ENCODE measurements at places on chromosomes 12 and 14. TPM values are rescaled to one million over a fixed set of nuclear protein-coding genes. Genes with fewer than 3 reads are reported as not detected.

DNA sequence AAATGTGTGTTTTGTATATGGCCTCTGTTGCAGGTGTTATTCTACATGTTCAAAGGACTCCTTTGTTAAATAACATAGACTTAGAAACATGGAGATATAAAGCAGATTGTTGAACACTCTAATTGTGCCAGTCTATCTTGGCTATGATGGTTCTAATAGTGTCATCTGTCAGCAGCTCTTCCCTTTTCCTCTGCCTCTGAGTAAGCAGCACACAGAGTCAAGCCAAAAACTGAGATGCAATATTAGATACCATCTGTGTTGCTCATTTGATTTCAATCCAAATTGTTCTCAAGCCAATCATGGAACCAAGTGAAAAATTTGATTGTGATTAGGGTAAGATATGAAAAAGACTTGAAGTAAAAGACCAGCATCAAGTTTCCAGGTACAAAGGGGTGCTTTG, 871.1 kb upstream of the MGAT4C start:
- no peak for DNase-seq

DNA sequence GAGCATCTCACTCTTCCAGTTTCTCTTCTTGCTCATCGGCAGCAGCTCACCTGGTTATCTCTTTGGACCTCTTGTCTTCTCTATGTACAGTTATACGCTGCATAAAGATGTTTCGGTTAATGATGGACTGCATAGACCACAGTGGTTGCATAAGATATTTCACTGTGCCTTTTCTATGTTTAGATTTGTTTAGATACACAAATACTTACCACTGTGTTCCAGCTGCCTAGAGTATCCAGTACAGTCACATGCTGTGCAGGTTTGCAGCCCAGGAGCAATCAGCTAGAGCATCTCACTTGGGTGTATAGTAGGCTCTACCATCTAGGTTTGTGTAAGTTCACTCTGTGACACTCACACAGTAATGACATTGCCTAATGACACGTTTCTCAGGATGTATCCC, 57.6 kb downstream of the FBXL14 start:
- no peak for DNase-seq

- no peak for DNase-seq
Observed at GRCh38 chr12:79360936-79361335, 329.8 kb downstream of the PAWR start.

DNA sequence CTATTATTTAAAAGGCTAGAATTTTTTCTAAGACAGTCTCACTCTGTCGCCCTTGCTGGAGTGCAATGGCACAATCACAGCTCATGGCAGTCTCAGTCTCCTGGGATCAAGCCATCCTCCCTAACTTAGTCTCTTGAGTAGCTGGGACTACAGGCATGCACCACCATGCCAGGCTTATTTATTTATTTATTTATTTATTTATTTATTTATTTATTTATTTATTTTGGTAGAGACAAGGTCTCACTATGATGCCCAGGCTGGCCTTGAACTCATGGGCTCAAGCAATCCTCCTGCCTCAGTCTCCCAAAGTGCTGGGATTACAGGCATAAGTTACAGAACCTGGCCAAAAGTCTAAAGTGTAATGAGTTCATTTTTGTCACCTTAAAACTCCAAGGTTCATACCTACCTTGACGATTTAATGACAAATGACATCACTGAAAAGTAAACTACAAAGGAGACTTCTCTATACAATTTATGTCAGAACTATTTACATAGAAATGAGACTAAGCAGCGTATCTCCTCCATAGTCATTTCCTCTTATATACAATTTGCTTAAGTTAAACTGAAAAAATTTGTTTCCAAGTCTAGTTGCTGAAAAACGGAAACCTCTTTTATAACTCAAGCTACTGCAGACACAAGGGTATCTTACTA, 78.2 kb downstream of the EPS8 start:
- DNase-seq: no peak

DNA sequence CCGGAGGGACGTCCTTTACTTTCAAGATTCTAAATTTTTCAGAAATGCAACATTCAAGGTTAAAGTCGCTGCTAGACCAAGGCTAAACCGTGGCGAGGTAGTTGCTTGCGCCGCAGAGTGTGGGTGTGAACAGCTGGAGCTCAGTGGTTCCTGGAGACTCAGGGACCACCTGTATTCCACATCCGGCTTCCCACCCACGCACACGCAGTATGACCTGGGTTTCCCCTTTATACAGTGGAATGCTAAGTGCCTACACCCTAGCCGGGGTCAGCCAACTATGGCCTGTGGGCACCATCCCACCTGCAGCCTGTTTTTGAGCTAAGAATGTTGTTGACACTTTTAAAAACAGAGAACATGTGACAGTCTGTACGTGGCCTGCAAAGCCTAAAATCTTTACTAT, 42.9 kb upstream of the TESC start:
- no peak for DNase-seq

DNA sequence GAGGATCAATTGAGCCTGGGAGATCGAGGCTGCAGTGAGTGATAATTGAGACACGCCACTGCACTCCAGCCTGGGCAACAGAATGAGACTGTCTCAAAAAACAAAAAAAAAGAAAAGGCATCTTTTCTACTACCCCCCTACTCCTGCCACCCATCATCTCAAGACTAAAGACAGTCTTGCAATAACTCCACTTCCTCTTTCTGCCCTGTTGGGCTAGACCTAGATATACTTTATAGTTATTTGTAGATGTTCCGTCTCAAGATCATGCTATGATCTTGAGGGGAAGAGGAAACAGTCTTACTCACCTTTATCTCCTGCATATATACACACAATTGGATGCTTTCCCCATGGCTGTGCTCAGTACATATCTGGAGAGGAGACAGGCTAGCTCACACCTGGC, 12.1 kb upstream of the ESPL1 start:
- DNase-seq: no peak

GRCh38 chr14:88947646-88948598, 123.5 kb downstream of the TTC8 start:
- DNase-seq: no peak

DNA sequence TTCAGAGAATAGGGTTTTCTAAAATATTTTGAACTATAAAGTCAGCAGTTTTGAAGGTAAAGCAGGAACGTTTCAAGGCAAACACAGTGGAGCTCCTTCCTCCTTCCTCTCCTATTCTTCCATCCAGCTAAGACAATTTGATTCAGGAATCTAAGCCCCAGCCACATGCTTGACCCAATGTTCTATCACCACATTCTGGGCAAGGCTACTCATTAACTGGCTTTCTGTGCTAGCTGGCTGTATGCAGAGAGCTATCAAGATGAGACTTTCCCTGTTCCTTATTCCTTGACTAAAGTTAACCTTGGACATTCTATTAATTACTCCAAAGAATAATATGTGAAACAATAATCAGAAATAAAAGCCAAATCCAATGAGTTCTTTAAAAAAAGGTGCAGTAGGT, 266.9 kb downstream of the NOVA1 start:
- DNase-seq: no peak

DNA sequence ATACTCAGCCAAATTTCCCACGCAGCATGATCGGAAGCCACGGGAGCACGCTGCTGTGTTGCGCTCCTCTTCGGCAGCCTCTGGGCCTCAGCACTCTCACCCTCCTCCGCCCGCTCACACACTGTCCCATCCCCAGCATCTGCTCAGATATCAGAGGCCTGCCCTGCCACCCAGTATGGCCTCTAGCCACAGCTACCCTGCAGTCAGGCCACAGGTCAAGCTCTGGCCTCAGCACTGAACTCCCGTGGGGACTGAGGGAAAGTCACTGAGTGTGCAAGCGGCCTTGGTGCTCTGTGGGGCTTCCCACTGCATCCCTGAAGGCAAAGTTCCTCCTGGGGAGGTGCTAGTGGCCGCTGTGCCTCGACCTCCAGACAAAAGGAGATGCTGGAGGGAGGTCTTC, 2.0 kb downstream of the KRT77 start:
- DNase-seq: no peak

Gene PTCSC3
- total RNA-seq: not detected

Gene SIX1
- not detected for total RNA-seq

Gene GPR162
- total RNA-seq: 0.76 TPM

Gene NT5DC3
- total RNA-seq: 9.6 TPM

Gene TMEM63C
- total RNA-seq: 0.89 TPM

Gene PLEKHD1
- total RNA-seq: 0.04 TPM

All from activated naive CD8-positive, alpha-beta T cell treated with anti-CD3 and anti-CD28 coated beads for 36 hours (primary cell).